ENCODE measurements at places on chromosomes 7 and 10.
A peak's percentile ranks its signal among the peaks of the same experiment; 100 is the strongest.

DNA sequence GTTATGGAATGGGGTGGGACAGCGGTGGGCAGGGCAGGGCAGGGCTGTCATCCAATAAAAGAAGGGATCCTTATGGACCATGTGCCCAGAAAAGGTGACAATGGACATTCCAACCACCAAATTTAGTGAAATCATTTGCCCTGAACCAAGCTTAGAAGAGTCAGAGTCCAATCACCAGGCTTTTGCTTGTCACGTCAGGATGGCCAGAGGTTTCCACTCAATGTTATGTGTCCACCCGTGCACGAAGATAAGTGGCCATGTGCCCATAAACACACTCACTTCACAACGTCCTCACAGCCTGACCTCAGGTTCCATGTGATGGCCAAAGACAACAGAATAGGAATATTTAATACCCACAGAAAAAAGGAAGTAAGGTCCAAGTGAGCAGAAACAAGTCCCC, 36.6 kb upstream of the PLPP4 start:
- no peak for DNase-seq

DNA sequence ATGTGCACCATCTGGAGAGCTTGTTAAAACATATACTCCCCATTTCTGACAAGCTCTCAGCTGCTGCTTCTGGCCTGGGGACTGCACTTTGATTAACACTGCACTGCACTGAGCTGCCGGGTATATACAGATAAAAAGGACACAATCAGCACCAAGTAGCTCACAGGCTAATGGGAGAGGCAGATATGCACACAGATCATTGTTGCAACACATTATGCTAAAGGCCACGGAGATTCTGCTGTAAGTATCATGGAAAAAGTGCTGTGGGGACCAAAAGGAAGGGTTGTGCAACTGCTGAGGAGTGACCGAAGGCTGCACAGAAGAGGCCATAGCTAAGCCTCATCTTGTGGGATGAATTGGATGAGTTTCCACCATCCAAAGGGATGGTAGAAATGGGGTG, 455.2 kb downstream of the SORCS3 start:
- no peak for DNase-seq

DNA sequence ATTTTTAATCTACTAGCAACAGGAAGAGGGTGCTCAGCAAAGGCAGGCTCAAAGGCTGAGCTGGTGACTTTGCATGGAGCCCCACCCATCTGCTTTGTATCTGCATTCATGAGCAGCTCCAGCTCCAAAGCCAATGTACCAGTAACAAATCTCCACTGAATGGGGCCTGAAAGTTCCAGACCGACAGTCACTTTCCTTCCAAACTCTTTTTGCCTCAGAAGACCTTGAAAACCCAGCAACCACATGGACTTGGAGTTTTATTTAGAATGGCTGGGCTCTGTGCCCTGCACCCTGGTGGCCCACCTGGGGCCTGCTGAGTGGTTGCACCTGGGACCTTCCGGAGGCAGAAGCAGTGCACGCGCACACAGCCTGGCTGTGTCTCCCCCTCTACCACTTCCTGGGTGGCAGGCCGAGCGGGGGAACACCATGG, 195.0 kb upstream of the PLXNA4 start:
- DNase-seq = no peak

DNA sequence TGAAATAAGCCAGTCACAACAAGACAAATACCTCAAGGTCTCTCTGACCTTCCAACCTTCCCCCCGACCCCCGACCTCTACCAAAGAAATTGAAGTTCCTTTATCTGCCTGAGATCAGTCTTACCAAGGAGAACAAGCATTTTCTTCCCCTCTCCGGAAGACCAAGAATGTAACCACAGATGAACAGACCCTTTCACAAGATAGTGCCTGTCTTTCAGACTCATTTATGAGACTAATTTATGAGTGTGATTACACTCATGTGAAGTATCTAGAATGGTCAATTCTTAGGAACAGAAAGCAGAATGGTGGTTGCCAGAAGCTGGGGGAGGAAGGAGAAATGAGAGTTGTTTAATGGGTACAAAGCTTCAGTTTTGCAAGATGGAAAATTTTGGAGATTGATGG, 108.9 kb upstream of the MKLN1 start:
- DNase-seq = no peak

- no peak for DNase-seq
Measured at GRCh38 chr7:101172005-101172853, 6.9 kb upstream of the VGF start.

DNA sequence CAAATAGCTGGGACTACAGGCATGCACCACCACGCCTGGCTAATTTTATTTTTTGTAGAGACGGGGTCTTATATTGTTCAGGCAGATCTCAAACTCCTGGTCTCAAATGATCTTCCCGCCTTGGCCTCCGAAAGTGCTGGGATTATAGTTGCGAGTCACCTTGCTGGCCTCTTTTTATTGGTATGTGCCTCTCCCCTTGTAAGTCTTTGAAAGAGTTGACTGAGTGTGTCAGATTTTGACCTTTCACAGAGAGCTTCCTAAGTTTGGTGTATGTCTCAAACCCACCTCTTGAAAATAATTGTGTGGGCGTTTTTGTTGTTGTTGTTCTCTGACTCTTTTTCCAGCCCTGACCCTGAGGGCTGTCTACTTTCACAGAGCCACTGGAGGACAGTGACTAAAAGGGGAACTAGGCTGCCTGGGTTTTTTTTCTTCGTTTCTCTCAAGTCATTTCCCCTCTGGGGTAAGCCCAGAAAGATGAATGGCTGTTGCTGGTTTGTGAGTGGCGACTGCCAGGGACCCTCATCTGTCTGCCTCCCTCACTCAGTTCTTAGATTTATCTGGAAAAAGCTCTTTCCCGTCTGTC, 262.8 kb downstream of the ZEB1 start:
- peak; percentile 74 for DNase-seq

DNA sequence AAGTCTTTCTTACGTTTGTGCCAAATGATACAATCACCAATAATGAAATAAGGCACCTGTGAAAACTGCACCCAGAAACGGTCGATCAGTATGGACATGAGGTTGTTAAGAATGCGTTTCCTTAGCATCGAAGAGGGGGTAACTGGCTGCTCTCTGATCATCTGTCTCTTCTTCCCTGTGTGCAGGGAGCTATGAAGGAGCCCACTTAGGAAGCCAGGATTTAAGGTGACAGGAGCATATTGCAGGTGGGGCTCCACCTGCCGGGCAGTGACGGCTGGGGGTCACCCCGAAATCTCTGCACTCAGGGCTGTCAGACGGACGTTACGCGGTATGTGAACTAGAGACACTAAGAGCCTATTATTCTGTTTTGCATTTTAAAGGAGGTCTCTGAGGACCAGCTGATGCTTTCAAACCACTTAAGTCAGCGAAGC, 64.5 kb downstream of the CARD11 start:
- no peak for DNase-seq

DNA sequence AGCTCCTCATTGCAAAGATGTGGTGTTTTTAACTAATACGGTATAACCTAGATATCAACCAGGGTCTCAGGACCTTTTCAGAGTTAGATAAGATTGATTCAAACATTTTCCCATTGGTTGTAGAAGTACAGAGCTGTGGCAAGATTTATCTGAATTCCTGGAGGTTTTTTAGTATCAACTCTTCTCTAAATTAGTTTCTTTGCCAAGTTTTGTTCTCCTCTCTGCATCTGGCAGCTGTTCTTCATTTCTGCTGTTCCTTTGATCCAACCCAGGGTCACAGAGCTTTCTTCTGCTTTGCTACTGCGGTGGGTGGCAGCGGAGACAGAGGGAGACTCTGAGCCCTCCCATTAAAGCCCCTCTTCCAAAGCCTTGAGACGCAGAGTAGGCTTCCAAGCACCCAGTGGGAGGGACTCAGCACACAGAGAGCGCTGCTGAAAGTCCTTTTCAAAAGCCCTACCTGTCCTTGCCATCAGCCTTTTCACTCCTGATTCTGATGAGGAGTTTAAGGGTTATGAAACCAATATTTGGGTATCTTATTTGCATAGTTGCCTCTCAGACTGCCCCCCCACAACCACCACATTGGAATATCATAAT, 146.3 kb upstream of the EEPD1 start:
- no peak for DNase-seq

- no peak for DNase-seq
Measured at GRCh38 chr10:2631557-2632205, 435.7 kb upstream of the PFKP start.

DNA sequence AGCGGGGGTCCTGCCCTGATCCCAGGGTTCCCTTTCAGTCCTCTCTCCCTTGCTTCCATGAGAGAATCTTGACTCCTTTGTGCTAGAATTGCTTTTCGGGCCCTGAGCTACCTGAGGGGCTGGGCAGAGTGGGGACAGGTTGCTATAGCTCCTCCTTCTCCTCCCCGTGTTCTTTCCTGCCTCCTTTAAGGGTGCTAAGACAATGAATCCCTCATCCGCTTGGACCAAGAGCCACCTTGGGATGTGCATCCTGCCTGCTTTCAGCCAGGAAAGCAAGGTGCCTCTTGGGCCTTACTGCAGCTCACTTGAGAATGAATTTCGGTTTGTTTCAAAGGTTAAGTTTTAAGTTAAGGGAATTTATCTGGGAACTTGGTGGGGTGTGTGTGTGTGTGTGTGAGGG, 53.6 kb downstream of the ADRA2A start:
- no peak for DNase-seq

- DNase-seq = no peak
Measured at GRCh38 chr10:98252464-98252863, 15.5 kb downstream of the LOXL4 start.
